Stimulated activated CD8-positive, alpha-beta memory T cell treated with anti-CD3 and anti-CD28 coated beads, Interleukin-4, amount 100 ng/mL, for 1 hour (primary cell): ENCODE measurements at places on chromosomes 3 and 15.

- DNase-seq, result no peak
Observed at GRCh38 chr3:49591615-49592014, 37.3 kb downstream of the BSN start.

DNA sequence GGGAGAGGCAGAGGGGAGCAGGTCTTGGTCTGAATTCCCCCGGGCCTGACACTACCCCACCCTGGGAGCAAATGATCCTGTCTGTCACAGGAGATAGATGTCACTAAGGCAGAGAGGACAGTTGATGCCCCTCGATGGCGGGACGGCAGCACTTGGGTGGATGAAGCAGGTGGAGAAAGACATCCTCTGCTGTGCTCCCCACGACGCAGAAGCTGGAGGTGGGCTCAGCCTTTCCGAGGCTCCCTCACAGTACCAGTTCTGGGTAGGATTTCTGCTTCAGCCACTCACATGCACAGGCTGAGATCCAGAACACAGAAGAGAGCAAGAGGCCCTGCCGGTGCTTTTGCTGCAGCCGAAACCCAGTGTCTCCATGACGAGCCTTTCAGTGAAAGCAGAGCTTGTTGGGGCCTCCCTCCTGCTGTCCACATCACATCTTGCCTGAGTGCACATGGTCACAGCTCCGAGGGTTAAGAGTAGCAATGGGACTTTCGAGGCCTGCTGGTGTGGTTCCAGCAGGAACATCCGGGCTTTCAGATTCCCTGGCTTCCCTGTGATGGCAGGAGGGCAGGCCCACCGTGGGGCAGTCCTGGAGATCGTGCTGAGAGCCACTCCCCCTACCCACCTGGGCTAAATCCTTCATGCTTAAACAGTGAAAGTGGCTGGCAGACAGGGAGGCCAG lies 107.3 kb upstream of the PRR20G start:
- DNase-seq, result no peak

DNA sequence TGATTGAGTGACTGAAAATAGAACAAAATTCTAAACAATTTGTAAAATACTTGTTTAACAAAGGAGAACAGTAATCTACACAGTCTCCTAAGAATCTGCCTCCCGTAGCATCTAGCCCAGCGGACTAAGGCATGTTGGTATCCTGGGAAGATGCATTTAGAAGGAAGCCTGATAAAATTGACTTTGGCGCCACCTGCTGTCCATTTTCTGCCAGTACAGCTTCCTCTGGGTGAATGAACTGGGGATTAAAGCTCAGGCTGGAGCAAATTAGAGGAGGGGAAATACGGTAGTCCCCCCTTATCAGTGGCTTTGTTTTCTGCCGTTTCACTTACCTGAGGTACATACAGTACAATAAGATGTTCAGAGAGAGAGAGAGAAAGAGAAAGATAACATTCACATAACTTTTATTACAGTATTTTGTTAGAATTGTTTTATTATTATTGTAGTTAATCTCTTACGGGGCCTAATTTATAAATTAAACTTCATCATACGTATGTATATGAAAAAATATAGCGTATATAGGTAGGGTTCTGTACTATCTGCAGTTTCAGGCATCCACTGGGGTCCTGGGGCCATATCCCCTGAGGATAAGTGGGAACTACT lies 191.6 kb downstream of the GAP43 start:
- peak; percentile 65 for DNase-seq

DNA sequence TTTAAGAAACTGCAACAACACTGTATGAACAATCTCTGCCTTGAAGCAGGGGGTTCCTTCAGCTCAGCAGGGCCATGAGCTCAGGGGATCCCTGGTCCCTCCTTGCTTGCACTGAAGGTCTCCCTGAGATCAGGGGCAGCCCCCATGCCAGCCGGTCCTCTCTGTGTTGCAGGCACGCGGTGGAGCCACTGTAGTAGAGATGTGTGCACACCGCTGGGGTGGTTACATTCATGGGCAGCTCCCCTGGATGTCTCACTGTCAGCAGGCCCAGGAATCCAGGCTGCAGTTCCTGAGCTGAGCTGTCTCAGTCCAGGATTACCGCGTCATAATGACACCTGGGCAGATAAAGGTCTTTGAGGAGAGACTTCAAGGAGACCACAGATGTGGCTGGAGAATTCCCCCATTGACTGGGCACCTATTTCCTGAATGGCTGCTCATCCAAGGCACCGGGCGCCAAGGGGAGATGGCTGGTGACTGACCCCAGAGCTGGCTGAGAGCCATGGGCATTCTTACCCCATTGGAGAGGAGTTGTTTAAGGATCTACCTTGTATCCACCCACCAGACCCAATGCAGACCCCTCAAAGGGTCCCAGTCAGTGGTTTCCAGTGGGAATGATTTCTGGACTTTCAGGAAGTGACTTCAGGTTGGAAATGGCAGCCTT lies 10.4 kb upstream of the KLF13 start:
- DNase-seq, result no peak

GRCh38 chr3:50617096-50617791 lies at the start of gene MAPKAPK3:
Gene MAPKAPK3, plus strand, starts transcription at chr3:50617151. Its CDS starts 415 bp downstream, at chr3:50617566.
- DNase-seq, result no peak

DNA sequence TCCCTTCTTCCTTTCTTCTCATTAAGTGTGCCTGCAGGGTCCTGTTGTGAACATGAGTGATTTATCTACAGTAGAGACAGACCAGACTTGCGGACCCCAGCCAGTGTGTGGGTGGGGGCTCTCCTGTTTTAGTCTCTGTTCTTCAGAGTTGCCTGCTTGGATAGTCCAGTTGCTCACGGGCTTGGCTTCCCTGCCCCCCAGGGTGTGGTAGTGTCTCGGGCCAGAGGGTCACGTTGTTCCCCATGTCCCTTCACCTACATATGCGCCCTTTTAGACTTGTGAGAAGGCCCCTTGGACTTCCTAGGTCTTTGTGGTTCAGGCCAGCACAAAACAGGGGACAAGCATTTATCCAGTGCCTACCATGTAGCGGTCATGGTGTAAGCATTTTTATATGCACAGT lies 85.8 kb downstream of the AAGAB start:
- no peak for DNase-seq

- DNase-seq, result no peak
Observed at GRCh38 chr3:154660811-154661210, 230.8 kb upstream of the GPR149 start.

DNA sequence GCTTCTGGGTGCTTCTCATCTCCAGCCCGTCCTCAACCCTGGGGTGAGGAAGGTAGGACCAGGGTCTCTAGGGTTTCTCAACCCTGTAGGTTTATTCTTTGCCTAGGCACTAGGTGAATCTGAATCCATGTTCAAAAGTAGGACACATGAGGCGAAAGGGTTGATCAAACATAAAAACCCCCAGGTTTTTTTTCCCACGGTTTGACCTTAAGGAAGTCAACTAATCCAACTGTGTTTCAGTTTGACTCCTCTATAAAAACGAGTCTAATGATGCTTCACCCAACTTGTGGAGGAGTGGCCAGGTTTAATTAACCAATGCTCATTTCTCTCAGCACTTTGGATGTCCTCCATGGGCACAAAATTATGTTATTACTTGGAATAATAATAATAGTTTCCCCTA lies 335.9 kb upstream of the ICE2 start:
- DNase-seq, result no peak

GRCh38 chr15:51161491-51162220 lies 67.0 kb upstream of the TNFAIP8L3 start:
- no peak for DNase-seq

GRCh38 chr3:47016086-47016933 lies 36.8 kb downstream of the NBEAL2 start:
- no peak for DNase-seq

- no peak for DNase-seq
Observed at GRCh38 chr3:112650482-112650881, 9.5 kb upstream of the CCDC80 start.

DNA sequence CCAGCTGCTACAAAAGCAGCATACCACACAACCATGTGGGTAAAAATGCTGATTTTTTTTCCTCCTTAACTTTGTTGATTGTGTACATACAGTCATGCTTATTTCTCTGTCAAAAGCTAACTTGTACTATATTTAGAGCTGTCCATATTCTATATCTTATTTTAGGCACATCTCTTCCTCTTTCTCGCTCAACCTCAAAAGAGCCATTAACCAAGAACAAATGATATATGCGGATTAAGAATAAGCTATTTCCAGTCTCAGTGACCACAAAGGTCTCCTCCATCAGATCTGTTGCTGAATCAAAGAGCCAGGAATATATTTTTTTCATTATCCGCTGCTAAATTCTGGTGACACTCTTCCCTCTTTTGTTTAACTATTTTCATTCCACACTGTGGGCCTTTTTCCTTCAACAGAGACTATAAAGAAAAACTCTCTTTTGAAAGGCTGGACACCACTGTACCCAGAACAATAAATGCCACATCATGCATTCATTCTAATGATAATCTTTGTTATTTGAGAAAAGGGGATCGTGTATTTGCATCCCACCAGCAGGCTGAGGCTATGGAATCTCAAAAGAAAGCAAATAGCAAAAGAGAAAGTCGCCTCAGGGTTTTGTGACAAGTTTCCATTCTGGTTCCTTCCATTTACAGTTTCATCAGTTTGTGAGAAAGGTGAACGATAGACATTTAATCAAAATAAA lies 8.0 kb downstream of the TMEM212 start:
- no peak for DNase-seq

DNA sequence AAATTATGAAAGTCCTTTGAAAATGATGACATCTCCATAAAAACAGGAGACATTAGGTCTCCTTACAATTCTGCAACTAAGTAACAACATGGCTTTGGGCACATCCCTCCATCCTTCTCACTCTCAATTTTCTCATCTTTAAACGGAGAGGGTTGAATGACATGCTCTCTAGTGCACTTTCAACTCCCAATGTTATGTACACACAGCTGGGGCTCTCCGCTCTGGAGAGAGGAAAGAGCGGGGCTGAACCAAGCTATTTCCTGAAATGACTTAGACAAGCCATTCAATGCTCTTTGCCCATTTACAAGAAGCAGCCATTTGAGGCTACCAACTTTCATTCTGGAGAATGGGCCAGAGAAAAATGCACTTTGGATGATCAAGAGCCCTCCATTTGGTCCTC lies 144.2 kb upstream of the BNIP2 start:
- DNase-seq, result no peak

DNA sequence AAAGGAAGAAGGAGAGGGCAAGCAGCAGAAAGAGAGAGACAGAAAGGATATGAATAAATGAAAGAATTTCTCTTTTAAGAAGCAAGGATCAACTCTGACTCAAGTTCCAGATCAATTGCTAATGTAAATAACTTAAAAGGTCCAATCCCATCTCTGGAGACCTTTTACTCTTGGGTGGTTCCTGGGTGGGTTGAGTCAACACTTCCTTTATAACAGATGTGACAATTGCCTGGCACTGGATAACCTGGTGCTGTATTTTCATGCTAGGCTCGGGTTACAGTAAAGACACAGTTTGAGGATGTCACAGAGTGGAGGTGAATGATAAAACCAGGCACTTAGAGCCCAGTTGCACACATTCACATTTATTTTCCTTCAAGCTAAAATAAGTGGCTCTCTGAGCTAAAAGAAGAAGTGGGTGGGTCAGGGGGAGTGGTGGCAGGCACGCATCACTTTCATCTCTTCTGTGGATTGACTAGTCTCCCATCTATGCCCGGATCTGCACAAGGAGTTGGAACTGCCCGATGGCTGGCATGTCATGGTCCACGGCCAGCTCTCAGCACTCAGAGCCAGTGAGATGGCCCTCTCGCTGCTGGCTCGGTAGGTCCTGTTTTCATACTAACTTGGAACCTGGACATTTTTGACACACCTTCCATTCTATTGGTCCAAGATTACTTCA lies 465.8 kb downstream of the FOXP1 start:
- no peak for DNase-seq

- no peak for DNase-seq
Observed at GRCh38 chr3:143998266-143998665, 26.6 kb downstream of the DIPK2A start.

GRCh38 chr3:113293348-113293747 lies 82.0 kb downstream of the BOC start:
- DNase-seq, result no peak

- DNase-seq, result no peak
Observed at GRCh38 chr3:17749705-17750293, 7.4 kb upstream of the TBC1D5 start.

DNA sequence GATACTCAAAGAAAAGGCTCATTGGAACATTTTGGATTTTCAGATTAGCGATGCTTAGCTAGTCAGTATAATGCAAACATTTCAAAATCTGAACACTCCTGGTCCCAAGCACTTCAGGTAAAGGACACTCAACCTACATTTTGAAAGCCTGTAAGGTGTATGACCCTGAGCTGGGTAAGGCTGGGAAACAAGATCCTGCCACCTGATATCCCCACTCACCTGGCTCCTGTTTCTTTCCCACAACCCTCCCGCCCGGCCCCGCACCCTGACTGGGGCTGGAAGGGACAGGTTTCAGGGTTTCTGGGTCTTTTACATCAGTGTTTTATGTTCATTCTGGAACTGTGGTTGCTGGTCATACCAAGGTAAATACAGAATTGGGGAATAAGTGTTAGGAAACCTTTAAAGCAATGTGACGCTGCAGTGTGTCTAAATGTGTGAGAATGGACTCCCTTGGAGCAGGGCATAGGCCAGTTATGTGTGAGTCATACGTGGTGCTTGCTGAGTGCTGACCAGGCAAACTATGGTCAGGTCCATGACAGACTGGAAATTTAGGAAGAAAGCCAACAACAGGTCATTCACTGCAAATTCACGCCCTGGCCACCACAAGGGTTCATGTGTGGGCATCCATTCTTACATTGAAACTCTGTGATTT lies 22.9 kb downstream of the CTXND1 start:
- DNase-seq, result no peak

- DNase-seq, result no peak
Observed at GRCh38 chr15:77064063-77064462, 6.8 kb downstream of the TSPAN3 start.

- no peak for DNase-seq
Observed at GRCh38 chr15:25611603-25612002, 172.8 kb upstream of the UBE3A start.

- no peak for DNase-seq
Observed at GRCh38 chr3:13894807-13895154, 14.9 kb upstream of the WNT7A start.

DNA sequence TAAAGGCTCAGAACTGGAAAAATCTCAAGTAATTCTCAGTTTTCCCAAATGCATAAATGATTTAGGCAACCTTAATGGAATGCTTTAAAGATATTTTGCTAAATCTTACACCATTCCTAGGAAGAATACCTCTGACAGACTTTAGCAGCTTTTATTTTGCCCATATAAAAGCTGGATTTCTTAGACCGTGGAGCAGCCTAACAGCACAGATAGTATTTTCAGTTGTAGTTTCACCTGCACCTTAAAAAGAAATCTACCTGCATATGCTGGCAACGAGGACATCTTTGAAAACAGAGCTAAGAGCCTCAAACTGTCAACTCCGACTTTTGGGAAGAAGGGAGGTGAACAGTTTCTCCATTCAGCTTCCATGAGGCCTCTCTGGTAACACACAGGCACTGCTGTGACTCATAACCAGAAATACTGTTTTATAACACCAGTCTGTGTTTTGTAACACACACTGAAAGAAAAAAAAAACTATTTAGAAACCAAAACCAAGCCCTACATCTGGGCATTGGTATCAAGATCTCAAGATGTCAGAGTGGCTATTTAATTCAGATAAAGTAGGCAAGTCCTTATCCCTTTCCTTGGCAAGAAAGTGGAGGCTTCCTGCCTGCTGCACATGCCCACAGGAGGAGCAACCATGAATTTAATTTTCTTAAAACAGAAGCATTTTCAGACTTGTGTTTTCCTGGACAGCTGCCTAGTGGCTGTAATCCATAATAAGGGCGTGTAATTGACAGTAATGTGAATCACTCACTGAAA lies 181.5 kb upstream of the ICE2 start:
- no peak for DNase-seq
